RWPE2 (cell line): ENCODE measurements at places on chromosomes 3 and 15.

DNA sequence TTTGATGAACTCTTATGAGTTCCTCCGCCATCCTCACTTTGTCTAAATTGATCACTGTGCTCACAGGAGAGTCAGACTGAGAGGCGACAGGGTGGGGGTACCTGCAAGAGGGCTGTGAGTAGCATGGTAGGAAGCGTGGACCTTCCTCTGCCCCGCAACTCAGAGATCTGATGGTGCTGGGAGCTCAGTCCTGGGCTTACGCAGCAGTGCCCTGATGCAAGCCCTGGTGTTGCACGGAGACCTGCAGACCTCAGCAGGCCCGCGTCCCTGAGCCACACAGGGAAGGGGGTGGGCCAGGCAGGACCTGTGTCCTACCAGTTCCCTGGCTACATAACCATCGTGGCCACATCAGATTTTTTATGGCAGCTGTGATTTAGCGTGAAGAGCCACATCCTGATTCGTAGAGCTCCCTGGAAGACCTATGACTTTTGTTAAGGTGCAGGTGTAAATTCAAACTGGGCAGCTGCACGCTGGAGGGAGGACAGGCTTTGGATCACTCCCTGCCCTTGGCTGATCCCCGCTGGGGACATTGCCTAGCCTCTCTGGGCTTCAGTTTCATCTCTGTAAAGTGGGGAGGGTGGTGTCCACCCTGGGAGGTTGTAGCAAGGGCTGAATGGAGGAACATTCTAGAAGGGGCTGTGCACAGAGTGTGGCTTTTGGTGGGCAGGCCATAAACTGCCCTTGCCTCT, 176.1 kb downstream of the KLF13 start:
- DNase-seq: no peak

- DNase-seq: no peak
Measured at GRCh38 chr3:72722930-72723726, 125.1 kb downstream of the SHQ1 start.

DNA sequence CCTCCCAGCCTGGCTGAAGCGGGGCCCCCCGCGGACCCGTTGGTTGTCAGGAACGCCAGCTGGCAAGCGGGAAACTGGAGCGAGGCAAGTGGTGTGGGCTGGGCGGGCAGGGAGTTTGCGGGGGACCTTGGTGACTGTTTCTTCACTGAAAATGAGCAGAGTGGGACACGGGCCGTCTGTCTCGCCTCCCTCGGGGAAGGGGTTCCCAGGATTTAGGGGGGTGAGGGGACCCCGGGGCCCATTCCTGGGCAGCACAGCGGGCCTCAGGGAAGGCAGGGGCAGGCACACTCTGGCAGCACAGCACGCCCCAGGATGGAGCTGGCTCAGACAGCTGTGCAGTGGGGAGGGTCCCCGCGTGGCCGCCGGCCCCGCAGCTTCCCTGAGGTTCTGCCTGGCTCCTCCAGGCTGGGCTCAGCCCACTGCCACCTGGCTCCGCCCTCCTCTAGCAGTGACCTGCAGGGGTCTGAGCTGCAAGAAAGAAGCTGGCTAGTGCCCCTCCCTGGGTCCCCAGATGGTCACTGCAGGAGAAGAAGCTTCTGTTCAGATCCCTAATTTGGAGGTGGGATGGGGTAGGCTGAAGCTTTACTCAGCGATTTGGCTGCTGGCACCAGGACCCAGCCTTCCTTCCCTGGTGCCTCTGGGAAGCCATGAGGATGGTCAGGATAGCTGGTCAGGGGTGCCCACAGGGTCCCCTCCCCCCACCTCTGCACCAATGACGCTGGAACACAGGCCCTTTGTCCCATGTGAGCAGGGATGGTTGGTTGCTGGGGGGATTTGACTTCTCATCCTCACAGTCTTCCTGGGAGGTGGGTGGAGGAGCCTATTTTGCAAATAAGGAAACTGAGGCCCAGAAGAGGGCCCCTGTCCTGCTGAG, 90.4 kb downstream of the TBC1D2B start:
- DNase-seq: peak; percentile 78

GRCh38 chr3:28521663-28522062, 173.0 kb upstream of the AZI2 start:
- DNase-seq: no peak

GRCh38 chr3:29324180-29324651, 43.3 kb downstream of the RBMS3 start:
- DNase-seq: peak; percentile 40

GRCh38 chr3:52061121-52061910, 4.9 kb upstream of the DUSP7 start:
- no peak for DNase-seq

DNA sequence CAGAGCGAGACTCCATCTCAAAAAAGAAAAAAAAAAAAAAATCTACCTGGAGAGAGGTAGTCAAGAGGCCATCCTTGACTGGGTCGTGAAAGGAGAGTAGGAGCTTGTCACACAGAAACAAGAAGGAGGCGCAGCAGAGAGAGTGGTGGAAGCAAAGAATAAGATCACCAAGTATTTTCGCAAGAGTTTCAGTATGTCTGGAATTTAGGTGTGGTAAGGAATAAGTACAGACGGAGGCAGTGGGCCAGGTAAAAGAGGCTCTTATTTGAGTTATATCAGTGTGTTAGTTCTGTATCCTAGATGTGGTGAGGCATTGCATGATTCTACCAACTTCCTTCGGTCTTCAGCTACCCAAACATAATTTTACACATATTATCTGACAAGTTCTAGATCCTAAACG, 14.6 kb upstream of the ATP10A start:
- DNase-seq: peak; percentile 83

DNA sequence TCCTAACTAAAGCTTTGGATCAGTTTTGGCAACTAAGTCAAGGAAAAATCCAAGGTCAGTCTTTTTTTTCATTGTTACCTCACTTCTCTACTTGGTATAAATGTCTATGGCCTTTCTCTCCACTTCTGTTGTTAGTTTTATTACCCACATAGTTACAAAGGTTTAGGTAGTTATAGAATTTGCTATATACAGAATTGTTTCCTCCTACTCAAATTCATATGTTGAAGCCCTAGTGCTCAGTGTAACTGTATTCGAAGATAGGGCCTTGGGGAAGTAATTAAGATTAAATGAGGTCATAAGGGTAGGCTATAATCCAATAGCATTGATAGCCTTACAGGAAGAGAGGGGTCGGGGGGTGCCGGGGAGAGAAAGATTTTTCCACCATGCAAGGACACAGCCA, 19.7 kb upstream of the STIMATE start:
- DNase-seq: no peak

GRCh38 chr3:184230603-184231528, 1.5 kb downstream of the VWA5B2 start:
- DNase-seq: peak; percentile 60

GRCh38 chr3:192879346-192880031, 38.2 kb downstream of the MB21D2 start:
- DNase-seq: peak; percentile 89

DNA sequence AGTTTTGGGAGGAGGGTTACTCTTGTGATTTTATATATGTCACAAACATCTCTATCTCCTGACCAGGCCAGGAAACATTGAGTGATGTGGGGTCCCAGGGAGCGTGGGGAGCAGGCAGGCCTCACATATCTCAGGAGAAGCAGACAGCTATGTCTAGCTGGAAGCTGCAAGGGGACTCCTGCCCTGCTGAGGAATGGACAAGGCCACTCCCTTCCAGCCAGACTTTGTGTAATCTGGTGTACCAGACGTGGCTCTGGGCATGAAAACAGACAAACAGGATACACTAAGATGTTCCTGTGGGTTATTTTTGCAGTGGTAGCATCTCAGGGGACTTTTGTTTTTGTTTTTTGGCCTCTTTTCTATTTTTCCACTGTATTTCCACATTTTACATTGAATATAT, 23.2 kb downstream of the CYP8B1 start:
- DNase-seq: no peak

DNA sequence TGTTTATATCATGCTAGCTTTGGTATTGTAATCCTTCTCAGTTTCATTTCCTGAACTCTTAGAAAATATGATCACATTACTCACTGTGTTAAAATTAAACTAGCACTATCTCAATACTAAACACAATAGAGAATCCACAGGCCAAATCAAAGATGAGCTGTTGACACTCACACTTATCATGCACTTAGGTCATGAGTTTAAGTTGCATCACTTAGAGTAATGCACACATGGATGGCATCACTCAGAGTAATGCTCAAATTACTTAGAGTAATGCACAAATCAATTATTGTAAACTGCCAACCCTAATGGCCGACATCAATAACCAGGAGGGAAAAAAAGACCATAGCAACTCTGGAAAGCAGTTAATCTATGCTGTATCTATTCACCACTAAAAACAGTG, 40.0 kb upstream of the MCF2L2 start:
- no peak for DNase-seq

- no peak for DNase-seq
Measured at GRCh38 chr3:14145670-14146380, 21.0 kb downstream of the TMEM43 start.

DNA sequence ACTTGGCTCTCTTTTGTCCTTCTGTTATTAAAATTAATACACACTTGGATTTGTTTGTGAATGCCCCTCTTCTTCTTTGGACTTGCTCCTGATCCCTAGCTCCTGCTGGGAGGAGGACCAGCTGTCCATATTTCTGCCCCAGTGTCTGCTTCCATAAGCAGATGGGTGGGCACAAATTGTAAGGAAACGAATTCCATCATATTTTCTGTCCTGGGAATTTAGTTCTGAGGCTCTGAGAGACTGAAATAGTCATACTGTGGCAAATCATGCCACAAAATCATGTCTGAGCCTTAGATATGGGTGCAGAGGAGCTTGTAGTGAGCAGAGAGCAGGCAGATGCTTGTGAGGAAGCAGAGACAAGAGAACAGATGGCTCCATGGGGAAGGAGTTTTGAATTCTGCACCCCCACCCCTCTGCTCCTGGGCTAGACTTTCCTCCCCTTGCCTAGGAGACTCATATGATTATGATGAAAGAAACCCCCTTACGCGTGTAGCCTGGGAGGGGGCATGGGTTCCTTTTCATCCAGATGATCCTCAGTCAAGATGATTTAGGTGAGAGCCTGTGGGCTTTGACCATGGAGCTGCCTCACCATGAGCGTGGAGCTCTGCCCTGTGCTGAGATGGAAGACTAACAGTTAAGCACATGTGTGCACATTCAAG, 50.6 kb downstream of the SV2B start:
- DNase-seq: no peak

DNA sequence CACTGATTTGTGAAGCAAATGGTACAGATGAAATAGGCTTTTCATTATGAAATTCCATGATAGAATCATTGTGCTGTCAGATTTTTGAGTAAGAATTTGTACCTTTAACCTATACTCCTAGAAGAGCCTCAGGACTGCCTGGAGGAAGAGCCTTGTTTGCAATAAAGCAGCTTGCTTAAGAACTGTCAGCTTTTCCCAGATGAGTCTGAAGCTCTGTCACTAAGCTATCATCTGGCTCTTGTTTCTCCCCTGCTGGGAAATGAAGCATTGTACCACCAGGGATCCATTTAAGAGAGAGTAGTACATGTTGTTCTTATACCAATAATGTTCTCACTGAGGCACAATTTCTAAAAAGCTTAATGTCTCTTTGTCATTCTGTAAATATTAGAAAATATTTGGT, 85.1 kb upstream of the FLNB start:
- DNase-seq: no peak

GRCh38 chr3:44236485-44236908, 5.2 kb upstream of the TOPAZ1 start:
- DNase-seq: no peak

GRCh38 chr3:5489536-5489935, 302.0 kb downstream of the EDEM1 start:
- DNase-seq: no peak

DNA sequence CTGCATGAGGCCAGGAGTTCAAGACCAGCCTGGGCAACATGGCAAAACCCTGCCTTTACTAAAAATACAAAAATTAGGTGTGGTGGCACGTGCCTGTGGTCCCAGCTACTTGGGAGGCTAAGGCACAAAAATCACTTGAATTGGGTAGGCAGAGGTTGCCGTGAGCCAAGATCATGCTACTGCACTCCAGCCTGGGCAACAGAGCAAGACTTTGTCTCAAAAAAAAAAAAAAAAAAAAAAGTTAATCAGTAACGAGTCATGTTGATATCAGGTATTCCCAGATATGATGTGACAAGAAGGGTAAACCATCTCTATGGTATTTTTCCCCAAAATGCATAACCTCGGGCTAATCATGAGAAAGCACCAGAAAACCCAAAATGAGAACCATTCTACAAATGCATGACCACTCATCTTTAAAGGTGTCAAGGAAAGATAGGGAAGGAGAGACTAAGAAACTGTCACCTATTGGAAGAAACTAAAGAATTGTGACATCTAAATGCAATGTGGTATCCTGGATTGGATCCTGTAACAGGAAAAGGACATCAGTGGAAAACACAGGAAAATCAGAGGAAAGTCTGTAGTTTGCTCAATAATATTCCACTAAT, 66.5 kb upstream of the MAP4 start:
- DNase-seq: no peak

- peak; percentile 31 for DNase-seq
Measured at GRCh38 chr3:126364130-126364695, 7.0 kb upstream of the KLF15 start.

DNA sequence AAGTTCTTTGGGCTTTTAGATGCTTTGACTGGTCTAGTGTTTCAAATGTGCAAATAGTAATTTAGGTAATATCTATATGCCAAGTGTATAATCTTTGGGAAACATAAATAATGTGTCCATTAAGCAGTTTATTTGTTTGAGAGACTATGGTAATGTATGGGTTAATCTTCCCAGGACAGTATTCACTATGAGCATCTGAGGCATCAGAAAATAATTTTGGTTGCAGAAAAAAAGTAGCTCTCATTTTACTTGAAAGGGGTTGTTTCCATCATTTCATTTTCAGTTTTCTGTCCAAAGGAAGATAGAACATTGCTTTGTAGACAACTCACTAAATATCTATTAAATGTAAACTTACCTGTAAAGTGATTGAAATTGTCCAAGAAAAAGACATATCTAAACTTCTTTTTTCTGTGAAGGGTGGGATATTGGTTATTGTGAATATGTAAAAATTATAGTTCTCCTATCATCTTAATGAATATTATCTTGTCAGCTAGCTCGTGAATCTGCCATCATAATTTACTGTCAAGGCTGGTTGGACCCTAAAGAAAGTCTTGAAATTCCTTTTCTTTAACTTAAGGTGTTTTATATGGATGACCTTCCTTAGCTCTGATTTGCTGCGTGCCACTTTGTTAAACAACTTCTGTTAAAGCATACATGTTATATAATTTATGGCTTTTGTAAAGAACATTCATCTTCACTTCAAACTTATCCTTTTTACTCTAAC, 108.8 kb downstream of the EPHA3 start:
- no peak for DNase-seq
